GM12878 (cell line): ENCODE measurements at places on chromosomes 5 and 9.
A peak's percentile ranks its signal among the peaks of the same experiment; 100 is the strongest.

GRCh38 chr9:120348951-120349429 is 231.0 kb downstream of the CDK5RAP2 start:
- no peak for DNase-seq

DNA sequence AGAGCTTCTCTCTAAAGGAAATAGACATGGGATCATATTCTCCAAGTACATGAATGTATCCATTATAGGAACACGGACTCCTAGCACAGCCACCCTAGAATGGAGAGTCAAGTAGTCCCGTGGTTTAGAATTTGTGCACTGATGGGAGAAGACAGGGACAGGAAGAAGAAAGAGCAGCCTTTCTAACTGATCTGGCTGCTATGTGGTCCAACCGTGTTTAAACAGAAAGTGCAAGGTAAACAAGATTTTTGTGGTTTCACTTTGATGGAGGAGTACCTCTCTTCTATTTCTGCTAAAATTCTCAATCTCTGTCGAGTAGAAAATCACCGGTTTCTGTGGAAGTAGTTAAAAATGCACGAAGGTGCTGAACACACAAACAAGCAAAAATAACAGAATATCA is 171.3 kb downstream of the ST8SIA4 start:
- peak; percentile 52 for DNase-seq

GRCh38 chr5:53784596-53784995 is 224.2 kb downstream of the NDUFS4 start:
- no peak for DNase-seq

GRCh38 chr9:108467653-108468324 is 388.0 kb downstream of the ACTL7B start:
- no peak for DNase-seq

- no peak for DNase-seq
These were observed 2074.5 kb downstream of the MAT2B start for GRCh38 chr5:165579911-165580310.

GRCh38 chr9:112624711-112625707 is 92.9 kb downstream of the INIP start:
- DNase-seq, result no peak

GRCh38 chr5:38039091-38039490 is 199.2 kb upstream of the GDNF start:
- DNase-seq, result no peak

DNA sequence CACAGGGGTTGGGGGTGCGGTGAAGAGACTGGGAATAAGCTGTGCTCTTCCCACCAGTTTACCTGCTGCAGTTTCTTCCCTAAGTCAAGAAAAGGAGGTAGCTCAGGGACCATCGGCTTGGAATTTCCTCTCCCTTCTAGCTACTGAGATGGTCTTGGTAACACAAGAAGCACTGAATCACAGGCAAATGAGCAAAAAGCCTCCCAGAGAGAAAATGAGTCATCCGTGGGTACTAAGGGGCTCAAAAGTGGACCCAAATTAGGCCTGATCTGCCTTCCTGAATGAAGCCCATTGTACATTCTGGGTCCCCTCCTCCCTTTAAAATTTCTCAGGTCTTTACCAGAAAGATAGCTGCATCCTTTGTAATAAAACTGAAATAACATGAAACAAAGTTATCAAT is 49.9 kb downstream of the PTPN3 start:
- no peak for DNase-seq

GRCh38 chr5:133412661-133413060 is 199.7 kb downstream of the FSTL4 start:
- no peak for DNase-seq

- DNase-seq, result peak; percentile 31
These were observed 32.0 kb downstream of the SLC46A2 start for GRCh38 chr9:112858625-112859147.

DNA sequence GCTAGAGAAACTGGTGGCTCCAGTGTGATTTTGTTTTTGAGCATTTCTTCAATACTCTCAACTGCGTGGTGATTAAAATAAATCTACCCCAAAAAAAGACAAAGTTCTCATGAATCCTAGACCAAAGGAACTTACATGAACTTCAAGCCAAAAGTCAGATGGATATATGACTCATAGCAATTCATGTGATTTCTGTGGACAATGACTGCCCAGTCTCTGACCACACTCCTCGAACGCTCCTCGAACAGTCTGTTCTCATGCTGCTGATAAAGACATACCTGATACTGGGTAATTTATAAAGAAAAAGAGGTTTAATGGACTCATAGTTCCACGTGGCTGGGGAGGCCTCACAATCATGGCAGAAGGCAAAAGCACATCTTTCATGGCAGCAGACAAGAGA is 46.4 kb upstream of the CEP78 start:
- no peak for DNase-seq

GRCh38 chr9:93020151-93020550 is 38.4 kb upstream of the SUSD3 start:
- no peak for DNase-seq

DNA sequence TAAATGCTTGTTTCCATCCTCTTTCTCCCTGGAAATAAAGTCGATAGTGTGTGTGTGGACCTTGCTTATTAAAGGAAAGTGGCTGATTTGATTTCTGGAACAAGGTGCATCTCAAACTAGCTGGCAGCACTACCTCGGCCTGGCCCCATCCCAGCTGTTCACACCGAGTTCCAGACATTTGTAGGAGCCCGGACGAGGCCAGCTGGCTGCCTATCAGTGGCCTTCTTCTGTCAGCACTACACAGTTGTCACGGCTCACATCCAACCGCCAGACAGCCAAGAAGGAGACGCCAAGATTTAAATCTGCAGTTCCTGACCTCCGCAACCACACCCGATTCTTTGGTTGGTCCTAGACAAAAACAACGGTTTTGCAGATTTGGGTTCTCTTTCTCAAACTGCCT is 63.6 kb downstream of the PALM2AKAP2 start:
- no peak for DNase-seq

DNA sequence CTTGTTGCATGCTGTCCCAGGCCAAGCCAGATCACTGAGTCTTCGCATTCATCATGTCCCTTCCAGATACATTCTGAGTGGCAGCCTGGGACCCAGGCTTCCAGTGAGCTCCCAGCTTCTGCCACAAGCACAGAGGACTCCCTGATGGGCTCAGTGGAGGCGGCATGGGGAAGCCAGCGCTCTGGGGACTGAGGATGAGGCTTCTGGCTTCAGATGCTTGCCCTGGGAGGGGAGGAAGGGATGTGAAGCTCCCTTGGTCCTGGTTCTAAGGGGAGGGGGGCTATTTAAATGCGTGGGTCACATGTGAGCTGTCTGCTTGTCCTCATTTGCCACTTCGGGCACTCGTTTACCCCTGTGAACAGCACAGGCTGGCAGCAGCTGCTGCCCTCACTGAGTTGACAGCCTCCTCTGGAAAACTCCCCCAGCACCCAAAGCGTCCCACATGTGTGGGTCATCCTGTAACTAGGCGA is 174.0 kb downstream of the NR3C1 start:
- no peak for DNase-seq

DNA sequence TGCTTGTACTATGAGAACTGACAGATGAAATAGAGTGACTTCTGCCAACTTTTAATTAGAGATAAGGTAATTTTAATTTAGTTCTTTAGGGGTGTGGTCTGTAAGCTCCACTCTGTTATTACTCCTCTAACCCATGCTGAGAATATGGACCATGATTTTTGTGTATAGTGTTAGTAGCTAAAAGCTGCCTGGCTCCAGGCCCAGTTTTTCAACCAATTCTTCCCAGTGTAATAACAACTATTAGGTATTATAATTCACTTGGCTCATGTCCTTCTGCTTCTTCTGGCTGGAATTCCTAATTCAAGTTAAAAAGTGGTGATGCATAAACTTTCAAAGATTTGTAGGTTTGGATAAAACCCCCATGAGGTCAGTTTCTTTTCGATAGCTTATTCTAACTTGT is 216.3 kb downstream of the ISL1 start:
- DNase-seq, result no peak

GRCh38 chr9:81717747-81718077 is 28.4 kb upstream of the TLE1 start:
- DNase-seq, result no peak

DNA sequence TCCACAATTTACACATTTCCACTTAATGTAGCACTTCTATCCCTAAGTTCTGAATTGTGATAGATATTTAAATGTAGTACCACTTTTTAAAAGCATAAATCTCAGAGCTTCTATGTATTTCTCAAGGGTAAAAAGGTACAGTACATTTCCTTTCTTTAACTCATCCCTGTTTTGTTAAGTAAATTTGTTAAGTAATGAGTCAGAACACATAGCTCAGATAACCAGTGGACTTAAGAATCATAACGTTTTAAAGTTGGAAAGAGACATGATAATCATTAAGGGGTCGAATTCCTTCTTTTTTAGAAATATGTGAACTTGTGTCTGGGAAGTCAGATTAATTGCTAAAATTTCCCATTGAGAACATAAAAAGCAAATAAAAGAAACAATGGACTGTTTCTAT is 810.2 kb upstream of the NUDT12 start:
- no peak for DNase-seq

DNA sequence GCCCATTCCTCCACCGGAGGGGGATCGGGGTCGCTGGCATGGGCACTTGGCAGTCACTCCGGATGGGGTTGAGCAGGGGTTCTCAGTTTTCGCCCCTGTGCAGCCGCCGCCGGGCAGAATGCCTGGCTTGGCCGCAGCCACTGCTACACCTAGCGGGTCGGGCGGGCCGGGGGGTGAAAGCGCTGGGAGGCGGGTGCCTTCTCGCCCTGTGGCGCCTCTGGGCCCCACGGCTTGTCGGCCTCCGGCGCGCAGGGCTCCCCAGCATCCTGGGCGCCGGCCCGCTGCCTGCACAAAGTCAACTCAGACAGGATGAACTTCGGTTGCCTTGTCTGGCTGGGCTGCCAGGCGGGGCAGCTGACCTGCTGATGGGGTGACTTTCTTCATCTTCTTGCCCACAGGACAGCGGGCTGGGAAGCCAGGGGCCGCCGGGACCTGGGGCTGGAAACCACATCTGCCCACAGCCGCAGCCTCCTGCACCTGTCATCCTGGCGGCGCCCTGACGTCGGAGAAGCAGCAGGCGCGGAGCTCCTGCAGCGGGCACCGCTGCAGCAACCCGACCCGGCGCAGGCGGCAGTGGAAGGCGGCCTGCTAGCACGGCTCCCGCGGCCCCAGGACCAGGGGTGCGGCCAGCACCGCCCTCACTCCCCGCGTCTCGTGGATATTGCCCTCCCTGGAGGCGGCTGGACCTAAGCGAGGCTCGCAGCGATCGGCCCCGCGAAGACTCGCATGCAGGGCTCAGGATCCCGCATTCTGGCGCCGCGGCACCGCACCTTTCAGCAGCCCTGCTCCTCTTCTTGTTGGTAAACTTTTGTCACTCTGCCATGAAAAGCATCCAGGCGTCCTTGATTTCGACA is 1.3 kb upstream of the ANKRD18A start:
- no peak for DNase-seq

- no peak for DNase-seq
These were observed 216.3 kb downstream of the RFK start for GRCh38 chr9:76177931-76178330.

- DNase-seq, result no peak
These were observed 23.1 kb downstream of the ZNF346 start for GRCh38 chr5:177045631-177046030.

GRCh38 chr9:126299706-126300276 is 26.8 kb upstream of the MVB12B start:
- no peak for DNase-seq

GRCh38 chr5:32777733-32778132 is 66.6 kb downstream of the NPR3 start:
- DNase-seq, result no peak

DNA sequence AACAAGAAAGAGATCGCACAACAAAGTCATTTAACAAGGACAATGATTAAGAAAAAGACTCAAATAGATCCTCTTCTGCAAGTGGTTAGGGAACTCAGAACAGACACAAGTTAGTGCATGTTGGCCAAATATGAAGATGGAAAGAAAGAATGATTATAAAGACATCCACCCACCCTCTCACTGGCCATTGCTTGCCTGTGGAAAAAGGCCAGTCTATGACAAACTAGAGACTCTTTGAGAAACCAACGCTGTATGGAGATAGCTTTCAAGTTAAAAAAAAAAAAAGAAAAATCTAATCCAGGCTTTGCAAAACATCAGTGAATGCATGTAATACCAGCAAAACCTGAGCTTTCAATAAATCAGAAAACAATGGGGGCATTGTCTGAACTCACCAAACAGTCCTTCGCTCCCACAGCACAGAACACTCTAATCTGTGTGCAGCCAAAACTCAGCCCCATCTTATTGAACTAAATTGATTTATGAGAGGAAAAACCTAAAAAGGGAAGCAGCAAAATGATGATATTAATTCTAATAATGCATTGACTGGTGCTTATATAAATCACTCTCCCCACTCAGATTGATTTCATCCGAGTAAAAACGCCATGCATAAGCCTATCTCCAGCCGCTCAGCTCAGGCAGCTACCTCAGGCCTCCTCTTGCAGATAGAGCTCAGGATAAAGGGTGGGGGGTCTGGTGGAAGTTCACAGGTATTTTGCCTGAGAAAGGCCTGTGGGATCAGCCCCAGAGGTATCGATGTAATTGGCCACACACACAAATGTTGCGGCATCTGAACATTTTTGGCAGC is 547.1 kb downstream of the CCDC171 start:
- DNase-seq, result no peak

GRCh38 chr9:115416299-115416698 is 298.3 kb upstream of the TNC start:
- DNase-seq, result peak; percentile 33

GRCh38 chr5:9692576-9692975 is 62.4 kb upstream of the TAS2R1 start:
- no peak for DNase-seq

DNA sequence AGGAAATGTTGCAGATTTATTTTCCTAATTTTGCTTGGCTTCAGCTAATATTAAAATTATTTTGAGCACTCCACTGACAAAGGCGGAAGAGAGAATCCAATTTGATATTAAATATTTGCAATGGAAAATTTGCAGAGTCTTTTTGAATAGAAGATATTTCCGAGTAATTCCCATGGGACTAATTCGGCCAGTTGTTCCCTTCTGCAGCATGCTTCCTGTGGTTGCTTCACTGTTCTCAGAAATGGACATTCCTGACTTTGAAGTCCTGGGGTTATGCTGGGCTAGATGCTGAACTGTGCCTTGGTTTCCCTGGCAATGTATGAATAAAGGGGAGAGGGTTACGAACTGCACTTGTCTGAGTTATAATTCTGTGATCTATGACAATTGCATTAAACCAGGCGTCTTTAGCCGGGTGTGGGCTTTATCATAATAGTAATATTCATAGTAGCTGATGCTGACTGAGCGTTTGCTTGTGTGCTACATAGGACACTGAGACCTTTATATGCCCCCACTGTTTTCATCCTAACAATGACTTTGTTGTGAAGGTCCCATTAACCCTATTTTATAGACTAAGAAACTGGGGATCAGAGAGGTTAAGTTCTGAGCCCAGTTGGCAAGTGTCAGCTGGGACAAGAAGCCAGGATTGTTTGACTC is 114.5 kb upstream of the SPRY4 start:
- no peak for DNase-seq

- no peak for DNase-seq
These were observed 384.3 kb downstream of the YTHDC2 start for GRCh38 chr5:113897748-113898147.

- DNase-seq, result no peak
These were observed 25.6 kb downstream of the CEP78 start for GRCh38 chr9:78261403-78262001.
